KG1 (cell line): ENCODE measurements at places on chromosomes 12 and 14.

- DNase-seq = no peak
These were observed 486.2 kb downstream of the VRK1 start for GRCh38 chr14:97283426-97283825.

GRCh38 chr12:18719922-18720510 is 17.8 kb downstream of the PLCZ1 start:
- no peak for DNase-seq

DNA sequence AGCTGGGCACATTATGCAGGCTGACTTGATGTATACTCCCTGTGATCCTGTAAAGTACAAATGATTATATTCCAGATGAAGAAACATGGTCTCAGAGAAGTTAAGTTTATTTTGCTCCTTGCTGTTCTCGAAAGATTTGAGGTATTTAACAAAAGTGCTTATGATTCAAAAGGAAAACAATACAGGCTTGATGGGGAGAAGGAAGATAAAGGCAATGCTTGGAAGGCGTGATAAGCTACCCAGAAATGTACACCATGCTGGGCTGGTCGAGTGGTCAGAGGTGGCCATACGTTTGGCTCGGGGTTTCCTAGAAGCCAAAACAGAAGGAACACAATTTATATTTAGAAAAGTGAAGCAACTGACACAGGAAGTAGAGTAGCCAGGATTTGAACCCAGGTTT is 201.0 kb downstream of the KTN1 start:
- no peak for DNase-seq

- DNase-seq = no peak
These were observed 98.3 kb upstream of the ATF1 start for GRCh38 chr12:50665609-50666008.

DNA sequence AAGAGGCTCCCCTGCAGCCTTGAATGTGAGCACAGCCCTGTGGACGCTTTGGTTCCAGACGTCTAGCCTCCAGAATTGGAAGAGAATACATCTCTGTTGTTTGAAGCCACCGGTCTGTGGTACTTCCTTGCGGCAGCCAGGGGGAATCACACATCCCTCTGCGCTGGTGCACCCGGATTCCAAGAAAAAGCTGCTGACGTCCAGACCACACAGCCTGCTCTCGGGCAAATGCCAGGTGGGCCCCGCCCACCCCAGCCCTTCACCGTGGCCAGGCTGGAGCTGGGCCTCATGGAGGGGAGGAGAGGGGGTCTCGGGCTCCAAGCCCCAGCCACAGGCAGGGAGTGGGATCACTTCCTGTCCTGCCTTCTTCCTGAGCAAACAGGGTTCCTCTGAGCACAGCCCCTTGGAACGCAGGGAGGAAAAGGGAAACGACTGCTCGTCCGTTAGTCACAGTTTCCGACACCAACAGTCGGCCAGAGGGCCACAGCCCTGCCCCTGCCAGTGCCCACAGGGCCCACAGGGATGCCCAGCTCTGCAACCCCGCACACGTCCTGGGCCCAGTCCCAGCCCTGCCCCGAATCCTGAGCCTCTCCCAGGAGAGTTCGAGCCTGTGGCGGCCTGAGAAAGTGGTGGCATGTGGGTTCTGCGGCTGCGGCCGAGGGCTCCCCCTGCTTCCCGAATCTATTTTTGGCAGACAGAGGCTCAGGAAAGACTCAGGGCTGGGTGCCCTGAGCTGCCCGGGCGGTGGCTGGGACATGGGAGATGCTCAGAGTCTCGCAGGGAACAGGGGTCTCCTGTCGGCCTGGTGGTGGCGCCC is 85.3 kb downstream of the RFLNA start:
- DNase-seq = no peak

- DNase-seq = no peak
These were observed 1.8 kb upstream of the GNS start for GRCh38 chr12:64760808-64761573.
